Activated CD4-positive, alpha-beta T cell treated with anti-CD3 and anti-CD28 coated beads, Interleukin-2, amount 10 ng/mL, durations not matched to agents 24 days and 14 days (primary cell): ENCODE measurements at places on chromosomes 5 and 9. TPM values are rescaled to one million over a fixed set of nuclear protein-coding genes. Genes with fewer than 3 reads are reported as not detected.

DNA sequence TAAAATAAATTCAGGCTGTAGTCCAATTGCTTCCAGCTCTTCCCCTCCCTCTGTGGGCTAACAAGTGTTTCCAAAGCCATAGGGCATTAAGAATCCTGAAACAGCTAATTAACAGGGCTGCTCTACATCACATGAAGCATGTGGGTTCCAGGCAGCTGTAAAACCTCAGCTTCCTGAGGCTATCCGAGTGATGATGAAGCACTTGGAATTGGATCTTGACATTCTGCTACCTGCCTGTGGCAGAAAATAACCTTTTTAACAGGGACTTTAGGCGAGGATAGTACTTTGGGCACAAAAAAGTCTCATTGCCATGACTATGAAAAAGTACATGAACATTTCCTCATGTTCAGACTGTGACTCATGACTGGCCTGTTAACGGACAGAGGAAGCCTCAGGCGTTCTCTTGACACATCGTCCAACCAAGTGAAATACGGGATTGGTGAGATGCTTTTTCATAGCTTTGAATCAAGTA is 107.2 kb downstream of the PDE4D start:
- no peak overlapping the region for H3K27ac ChIP-seq
- H3K27me3 ChIP-seq = peaks cover 2% of the 10 kb centered on the region
- no peak overlapping the region for H3K4me3 ChIP-seq
- peaks cover 15% of the 10 kb centered on the region for H3K4me1 ChIP-seq

DNA sequence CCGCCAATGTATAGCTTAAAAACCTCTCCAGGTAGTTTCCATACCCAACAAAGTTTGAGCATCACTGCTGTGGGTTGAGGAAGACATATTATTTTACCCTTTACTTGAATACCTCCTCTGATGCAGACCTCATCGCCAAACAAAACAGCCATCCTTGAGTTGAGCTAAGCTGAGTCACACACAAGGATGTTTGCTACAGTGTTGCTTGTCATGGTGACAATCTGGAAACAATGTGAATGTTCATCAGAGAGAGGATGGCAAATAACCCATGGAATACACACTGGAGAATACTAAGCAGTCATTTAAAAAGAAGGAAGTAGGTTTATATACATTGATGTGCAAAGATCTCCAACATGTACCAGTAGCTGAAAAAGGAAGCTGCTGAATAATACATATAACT is 41.1 kb upstream of the TCF7 start:
- H3K27ac ChIP-seq = peak overlapping the region; percentile 95
- peaks cover 68% of the 10 kb centered on the region for H3K4me1 ChIP-seq
- DNase-seq = no peak
- H3K36me3 ChIP-seq = no peaks in the 10 kb centered on the region
- H3K4me3 ChIP-seq = no peak overlapping the region

LPAR1 gene
- total RNA-seq = not detected in 2 replicates

LCN10 gene
- 1.1 and 1.7 TPM in 2 replicates for total RNA-seq

TAL2 gene
- not detected in 2 replicates for total RNA-seq
